Natural killer cell (primary cell): ENCODE measurements at places on chromosomes 2 and 18. TPM values are rescaled to one million over a fixed set of nuclear protein-coding genes. Genes with fewer than 3 reads are reported as not detected.

DNA sequence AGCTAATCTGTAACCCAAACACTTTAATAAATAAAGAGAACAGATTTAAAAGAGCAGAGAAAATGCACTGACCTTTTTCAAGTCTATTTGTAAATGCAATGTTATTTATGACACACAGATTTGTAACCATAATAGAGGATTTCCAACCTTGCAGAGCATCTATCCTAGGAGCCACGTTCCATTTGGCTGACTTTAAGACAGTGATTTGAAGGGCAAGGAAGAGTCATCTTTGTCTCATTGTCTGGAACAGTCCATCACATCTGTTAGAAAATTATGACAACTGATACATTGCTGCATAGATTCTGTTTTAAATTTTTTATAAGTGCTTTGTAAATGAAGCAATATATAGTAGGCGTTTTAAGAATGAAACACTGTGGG lies 90.8 kb upstream of the L3MBTL4 start:
- DNase-seq = no peak

DNA sequence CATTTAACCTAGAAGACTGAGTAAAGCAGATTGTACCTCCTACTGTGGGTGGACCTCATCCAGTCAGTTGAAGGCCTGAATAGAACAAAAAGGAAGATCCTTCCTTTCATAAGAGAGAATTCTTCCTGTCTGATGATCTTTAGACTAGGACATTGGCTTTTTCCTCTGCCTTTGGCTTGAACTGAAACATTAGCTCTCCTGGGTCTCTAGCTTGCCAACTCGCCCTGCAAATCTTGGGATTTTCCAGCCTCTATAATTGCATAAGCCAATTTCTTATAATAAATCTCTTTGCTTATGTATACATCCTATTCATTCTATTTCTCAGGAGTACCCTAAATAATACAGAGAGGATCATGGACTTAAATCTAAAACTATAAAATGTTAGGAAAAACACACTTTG lies 6.2 kb upstream of the KDSR start:
- no peak for DNase-seq

DNA sequence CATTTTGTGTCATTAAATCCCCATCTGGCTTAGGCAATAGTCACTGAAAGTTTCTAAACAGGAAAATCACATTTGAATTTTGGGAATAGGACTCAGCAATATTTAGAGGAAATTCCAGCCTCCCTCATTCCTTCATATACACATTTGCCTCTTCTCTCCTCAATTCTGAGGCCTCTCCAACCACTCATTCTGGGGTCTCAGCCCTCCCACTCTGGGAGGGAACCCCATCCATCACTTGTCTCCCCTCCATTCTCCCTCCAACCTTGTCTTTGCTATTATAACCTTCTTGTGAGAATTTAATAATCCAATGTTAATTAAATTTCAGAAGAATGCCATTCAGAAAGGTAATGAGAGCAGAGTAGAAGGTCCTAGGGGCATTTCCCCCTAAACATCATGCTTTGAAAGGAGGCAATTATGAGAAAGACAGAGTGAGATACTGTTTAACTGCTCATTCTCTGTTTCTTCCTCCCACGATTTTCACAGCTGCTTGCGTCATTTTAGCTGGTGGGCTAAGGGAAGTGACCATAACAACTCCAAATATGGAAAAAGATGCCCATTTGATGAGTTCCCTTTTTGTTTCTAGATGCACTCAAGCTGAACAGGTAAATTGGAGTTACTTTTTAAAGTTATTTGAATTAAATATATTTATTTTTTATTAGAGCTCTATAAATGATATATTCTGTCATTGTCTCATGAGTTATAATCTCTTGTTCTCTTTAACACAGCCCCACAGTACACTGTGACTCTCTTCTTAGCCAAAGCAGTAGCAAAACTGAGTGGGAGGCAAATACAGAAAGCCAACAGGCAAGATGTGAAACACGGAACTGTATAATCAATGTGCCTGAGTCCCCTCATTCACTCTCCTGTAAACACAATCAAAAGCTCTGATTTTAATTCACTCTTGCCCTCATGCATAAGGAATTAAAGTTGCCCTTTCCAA lies 135.1 kb downstream of the DLGAP1 start:
- DNase-seq = no peak

GRCh38 chr2:127392828-127393578 lies 5.2 kb upstream of the MAP3K2 start:
- DNase-seq = no peak

- no peak for DNase-seq
These were observed 39.3 kb downstream of the CBLN2 start for GRCh38 chr18:72504866-72505265.

- DNase-seq = no peak
These were observed 36.1 kb downstream of the STPG4 start for GRCh38 chr2:47119001-47119400.

The ACVR1 gene
- total RNA-seq = 3.3 TPM

- DNase-seq = no peak
These were observed 364.8 kb downstream of the NYAP2 start for GRCh38 chr2:225764346-225764745.

DNA sequence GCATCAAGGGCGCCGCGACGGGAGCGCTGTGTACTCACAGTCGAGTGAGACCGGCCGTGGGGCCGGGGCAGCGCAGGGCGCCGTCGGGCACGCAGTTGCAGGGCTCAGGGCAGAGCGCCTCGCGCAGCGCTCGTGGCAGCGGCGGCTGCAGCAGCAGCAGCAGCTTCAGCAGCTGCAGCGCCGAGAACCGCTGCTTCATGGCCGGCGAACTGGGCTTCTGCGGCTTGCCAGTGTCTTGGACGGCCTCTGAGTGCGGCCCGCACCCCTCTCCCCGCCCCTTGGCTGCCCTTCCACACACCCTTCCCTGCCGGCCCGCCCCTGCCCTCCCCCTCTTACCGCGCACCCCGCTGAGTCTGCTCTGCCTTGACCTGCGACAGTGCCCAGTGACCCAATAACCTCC lies at the start of gene LHCGR:
Gene LHCGR, minus strand, starts transcription at position 252 of the 400 bp plus-strand sequence. Its CDS starts 53 bp downstream, at position 199.
- no peak for DNase-seq

GRCh38 chr2:120204945-120205670 lies 18.1 kb downstream of the TMEM185B start:
- no peak for DNase-seq

DNA sequence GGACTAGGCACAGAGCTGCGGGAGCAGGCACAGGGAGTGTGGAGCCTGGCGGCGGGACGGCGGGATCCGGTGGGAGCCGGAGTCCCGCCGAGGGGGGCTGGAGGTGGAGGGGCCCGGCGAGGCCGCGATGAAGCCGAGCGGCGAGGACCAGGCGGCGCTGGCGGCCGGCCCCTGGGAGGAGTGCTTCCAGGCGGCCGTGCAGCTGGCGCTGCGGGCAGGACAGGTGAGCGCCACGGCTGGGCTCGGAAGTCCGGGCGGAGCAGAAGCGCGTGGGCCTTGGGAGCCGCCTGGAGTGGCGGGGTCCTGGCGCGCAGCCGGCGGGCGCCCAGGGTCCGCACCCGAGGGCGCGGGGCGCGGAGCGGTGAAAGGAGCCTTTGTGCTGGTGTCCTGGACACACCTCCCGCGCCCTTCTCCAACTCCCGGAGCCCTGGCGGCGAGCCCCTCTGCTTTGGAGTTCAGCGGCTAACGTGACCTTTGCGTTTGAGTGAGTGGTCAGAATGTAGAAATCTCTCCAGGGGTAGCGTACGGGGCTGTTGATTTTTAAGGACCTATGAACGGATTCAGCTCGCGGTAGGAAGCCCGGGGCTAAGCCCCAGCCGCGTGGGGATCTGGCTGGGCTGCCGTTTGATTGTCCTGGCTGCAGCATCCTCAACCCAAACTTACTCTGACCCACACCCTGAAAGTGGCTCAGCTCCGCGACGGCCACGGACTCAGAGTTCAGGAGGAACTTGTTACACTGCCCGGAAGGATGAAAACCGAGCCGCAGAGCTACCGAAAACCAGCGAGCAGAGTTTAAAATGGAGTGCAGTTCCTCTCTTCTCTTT lies 448 bp downstream of the IMPA2 start:
- DNase-seq = peak; percentile 20

The CD8B2 gene
- total RNA-seq = 1.0 TPM
